ENCODE measurements at places on chromosomes 6 and 20.

DNA sequence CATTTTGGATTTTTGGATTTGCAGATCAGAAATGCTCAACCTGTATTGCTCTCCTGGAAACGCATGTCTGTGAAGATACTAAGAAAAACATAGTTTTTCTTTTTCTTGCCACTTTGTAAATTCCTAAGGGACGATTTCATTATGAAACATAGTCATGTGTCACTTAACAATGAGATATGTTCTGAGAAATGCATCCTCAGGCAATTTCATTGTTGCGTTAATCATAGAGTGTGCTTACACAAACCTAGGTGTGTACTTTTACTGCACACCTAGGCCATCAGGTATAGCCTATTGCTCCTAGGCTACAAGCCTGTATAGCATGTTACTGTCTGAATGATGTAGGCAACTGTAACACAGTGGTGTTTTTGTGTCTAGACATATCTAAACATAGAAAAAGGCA, 13.4 kb upstream of the THEMIS start:
- H3K27ac ChIP-seq: peak overlapping the region; percentile 16
- DNase-seq: no peak
- H3K36me3 ChIP-seq: peaks cover 37% of the 10 kb centered on the region
- no peaks in the 10 kb centered on the region for H3K27me3 ChIP-seq

DNA sequence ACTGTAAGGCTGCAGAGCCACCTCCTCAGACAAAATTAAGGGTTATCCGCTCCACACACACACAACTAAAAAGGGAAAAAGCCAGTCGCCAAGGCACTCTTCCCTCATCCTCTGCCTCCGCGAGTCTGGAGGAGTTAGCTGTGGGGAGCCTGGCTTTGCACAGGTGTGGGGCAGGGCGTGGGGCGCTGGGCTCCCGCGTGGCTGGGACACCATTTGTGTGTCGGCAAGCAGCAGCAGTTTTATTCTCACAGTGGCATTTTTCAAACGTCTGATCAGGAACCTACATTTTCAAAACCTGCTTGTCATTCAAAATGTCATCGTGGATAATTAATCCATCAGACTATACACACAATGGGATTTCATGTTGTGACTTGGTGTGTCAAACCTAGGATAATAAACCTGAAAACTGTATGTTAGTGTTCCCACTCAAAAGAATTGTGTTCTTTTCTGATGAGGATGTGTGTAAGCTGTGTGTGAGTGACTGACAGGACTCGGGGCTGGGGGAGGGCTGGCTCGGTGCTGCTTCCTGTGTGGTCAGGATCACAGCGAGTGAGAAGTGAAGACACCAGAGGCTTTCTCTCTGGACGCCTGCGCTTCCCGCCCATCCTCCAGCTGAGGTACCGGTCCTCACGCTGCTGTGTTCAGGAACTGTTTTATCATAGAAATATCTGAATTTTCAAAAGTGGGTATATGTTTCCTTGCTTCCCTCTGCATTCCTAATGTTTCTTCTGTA, 83.1 kb downstream of the IRF4 start:
- peak overlapping the region; percentile 84 for H3K27ac ChIP-seq
- H3K36me3 ChIP-seq: peaks cover 3% of the 10 kb centered on the region
- H3K4me3 ChIP-seq: peak overlapping the region; percentile 21
- peak; percentile 81 for DNase-seq
- H3K4me1 ChIP-seq: peaks cover 78% of the 10 kb centered on the region

DNA sequence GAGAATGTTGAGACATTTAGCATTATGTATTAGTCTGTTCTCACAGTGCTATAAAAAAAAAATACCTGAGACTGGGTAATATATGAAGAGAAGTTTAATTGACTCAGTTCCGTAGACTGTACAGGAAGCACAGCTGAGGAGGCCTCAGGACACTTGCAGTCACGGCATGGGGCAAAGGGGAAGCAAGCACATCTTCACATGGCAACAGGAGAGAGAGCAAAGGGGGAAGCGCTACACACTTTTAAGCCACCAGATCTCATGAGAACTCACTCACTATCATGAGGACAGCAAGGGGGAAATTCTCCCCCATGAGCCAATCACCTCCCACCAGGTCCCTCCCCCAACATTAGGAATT, 26.8 kb upstream of the TFAP2A start:
- H3K27ac ChIP-seq: no peak overlapping the region
- H3K27me3 ChIP-seq: peaks cover 38% of the 10 kb centered on the region
- H3K4me3 ChIP-seq: no peak overlapping the region
- H3K36me3 ChIP-seq: no peaks in the 10 kb centered on the region

- no peaks in the 10 kb centered on the region for H3K36me3 ChIP-seq
- no peak for DNase-seq
- no peaks in the 10 kb centered on the region for H3K4me1 ChIP-seq
- H3K4me3 ChIP-seq: no peak overlapping the region
These were observed 29.0 kb downstream of the MAS1 start for GRCh38 chr6:159919800-159920199.

DNA sequence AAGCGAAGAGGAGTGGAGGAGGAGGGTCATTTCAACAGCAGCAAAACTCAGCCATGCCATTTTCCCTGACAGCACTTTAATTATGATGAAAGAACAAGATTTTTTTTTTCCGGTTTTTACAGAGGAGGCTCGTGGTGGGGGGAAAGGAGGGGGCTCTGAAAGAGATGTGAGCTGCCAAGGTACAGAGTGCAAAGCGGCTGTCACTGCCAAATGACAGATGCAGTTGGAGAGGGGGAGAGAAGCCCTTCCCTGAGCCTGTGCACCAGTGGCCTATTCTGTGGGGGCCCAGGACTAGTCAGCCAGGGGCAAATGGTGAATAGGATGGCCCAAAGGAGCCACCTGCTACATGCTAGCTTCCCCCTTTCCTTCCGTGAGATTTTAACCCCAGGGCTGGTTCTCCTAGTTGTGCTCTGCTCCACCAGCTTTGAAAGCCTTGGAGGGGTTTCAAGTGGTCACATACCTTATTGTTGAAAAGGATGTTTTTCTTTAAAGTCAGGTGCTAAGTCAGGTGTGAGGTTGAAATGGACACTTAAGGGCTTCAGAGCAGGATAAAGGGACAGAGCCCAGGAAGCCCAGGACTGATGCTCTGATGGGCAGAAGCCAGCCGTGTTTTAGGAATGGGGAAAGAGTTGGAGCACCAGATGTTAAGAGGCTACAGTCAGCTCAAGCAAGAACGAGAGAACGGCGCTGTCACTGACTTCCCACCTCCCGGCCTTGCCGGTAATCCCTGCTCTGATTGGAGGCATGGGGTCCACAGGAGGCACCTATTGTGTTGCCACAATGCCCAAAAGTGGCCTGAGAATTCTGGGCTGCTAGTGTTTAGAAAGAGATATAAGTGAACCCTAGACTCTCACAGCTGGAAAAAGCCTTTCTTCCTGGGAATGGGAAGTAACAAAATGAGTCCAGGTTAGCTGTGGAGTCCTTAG, 24.8 kb downstream of the GNAS start:
- H3K4me1 ChIP-seq: peaks cover 19% of the 10 kb centered on the region
- no peak for DNase-seq
- peaks cover 1% of the 10 kb centered on the region for H3K36me3 ChIP-seq
- no peaks in the 10 kb centered on the region for H3K27me3 ChIP-seq
- H3K4me3 ChIP-seq: no peak overlapping the region

DNA sequence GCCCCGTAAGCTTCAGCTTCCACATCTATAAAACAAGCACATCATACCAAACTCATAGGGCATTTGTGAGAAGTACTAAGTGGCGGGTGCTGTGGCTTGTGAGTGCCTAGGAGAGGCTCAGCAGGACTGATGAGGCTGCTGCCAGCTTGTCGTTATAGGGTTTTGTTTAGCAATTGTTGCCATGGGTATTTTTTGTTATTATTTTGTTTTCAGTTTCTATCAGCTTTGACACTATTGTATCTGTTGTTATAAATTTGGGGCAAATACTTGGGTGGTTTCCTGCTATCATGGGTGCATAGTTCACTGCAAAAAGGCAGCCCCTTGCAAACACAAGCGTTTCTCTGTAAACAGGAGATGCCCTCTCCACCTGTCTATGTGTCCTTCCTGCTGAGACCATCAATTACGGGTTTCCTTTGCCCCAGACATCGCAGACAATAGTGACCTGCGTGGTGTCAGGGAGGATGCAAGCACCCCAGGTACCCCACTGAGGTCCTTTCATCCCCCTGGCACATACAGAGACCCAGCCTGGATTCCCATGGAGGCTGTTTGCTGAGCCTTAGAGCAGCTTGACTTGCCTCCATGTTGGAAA, 3.1 kb upstream of the CCDC167 start:
- peak overlapping the region; percentile 92 for H3K27ac ChIP-seq
- H3K27me3 ChIP-seq: no peaks in the 10 kb centered on the region
- H3K36me3 ChIP-seq: peaks cover 8% of the 10 kb centered on the region
- no peak for DNase-seq
- H3K4me3 ChIP-seq: peak overlapping the region; percentile 46

- peaks cover 52% of the 10 kb centered on the region for H3K36me3 ChIP-seq
- H3K4me1 ChIP-seq: peaks cover 3% of the 10 kb centered on the region
- H3K27ac ChIP-seq: no peak overlapping the region
- DNase-seq: no peak
These were observed 34.0 kb upstream of the COL10A1 start for GRCh38 chr6:116159782-116160524.

GRCh38 chr6:12049165-12049564, 37.1 kb downstream of the HIVEP1 start:
- DNase-seq: no peak
- H3K27me3 ChIP-seq: no peaks in the 10 kb centered on the region
- peak overlapping the region; percentile 93 for H3K27ac ChIP-seq
- peak overlapping the region; percentile 41 for H3K4me3 ChIP-seq
- peaks cover 82% of the 10 kb centered on the region for H3K4me1 ChIP-seq
- peaks cover 29% of the 10 kb centered on the region for H3K36me3 ChIP-seq

- H3K27ac ChIP-seq: no peak overlapping the region
- H3K36me3 ChIP-seq: no peaks in the 10 kb centered on the region
- DNase-seq: no peak
These were observed 107.1 kb upstream of the TSHZ2 start for GRCh38 chr20:52864916-52865605.

GRCh38 chr20:58161192-58161591, 67.3 kb downstream of the ANKRD60 start:
- no peak for DNase-seq
- no peak overlapping the region for H3K27ac ChIP-seq
- no peak overlapping the region for H3K4me3 ChIP-seq
- no peaks in the 10 kb centered on the region for H3K4me1 ChIP-seq
- H3K36me3 ChIP-seq: no peaks in the 10 kb centered on the region
- peaks cover under 1% of the 10 kb centered on the region for H3K27me3 ChIP-seq

GRCh38 chr6:162833776-162834175, 106.0 kb downstream of the PACRG start:
- no peaks in the 10 kb centered on the region for H3K27me3 ChIP-seq
- no peak for DNase-seq
- no peak overlapping the region for H3K4me3 ChIP-seq
- no peak overlapping the region for H3K27ac ChIP-seq
- no peaks in the 10 kb centered on the region for H3K36me3 ChIP-seq
- peaks cover 2% of the 10 kb centered on the region for H3K4me1 ChIP-seq

DNA sequence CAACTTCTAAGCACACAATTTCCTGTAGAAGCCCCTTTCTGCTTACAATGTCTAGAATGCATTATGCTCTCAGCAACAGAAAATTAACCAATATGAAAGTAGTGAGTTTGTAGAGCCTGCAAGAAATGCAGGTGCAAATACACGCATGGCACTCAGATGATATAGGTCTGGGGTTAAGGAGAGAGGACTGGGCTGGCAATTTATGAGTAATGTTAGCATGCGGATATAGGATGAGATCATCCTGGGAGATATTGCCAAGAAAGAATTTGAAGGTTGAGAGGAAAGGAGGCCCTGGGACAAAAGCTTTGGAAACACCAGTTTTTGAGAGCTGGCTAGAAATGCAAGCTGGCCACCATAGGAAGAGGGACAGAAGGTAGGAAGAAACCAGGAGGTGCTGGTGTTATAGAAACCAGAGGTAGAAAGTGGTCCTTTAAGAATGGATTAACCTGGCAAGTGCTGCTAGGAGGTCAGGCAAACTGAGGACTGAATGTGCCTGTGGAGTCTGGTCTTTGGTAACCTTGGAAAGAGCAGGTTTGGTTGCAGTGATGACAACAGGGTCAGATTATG, 183.2 kb upstream of the MYLIP start:
- no peak overlapping the region for H3K4me3 ChIP-seq
- H3K4me1 ChIP-seq: no peaks in the 10 kb centered on the region
- DNase-seq: no peak
- no peaks in the 10 kb centered on the region for H3K36me3 ChIP-seq
- H3K27me3 ChIP-seq: no peaks in the 10 kb centered on the region

GRCh38 chr20:37543828-37544227, 16.2 kb upstream of the BLCAP start:
- no peaks in the 10 kb centered on the region for H3K36me3 ChIP-seq
- no peaks in the 10 kb centered on the region for H3K4me1 ChIP-seq
- DNase-seq: no peak
- no peaks in the 10 kb centered on the region for H3K27me3 ChIP-seq

DNA sequence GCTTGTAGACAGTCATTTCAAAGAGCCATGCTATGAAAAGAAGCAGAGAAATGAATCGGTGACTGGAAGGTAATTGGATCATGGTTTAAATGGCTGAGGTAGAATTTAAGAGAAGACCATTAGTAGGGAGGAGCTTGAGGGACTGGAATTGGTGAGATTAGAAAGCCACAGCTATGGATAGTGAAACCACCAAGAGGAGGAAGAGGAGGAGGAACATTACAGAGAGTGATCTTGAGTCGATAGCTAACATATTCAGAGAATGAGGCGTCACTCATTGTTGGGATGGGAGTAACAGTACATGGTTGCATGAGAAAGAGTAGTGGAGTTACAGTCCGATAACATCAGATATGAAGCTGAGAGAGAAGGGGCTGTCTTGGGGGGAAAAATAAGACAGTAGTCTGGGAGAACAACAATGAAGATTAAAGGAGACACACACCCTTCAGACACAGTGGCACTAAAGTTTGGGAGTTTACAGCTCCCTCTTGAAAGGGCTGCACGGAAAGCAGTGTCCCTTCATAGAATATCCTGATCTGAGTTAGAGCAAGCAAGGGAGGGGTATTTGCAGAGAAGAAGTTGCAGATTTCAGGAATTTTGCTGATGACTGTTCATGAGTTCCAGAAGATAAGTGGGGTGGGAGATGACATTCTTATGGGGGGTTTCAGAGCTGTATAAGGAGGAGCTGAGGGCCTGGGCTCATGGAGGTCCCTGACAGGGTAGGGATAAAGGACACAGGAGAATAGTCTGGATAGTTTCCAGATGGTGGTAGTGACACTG, 15.1 kb upstream of the LAMP5 start:
- H3K4me3 ChIP-seq: no peak overlapping the region
- no peaks in the 10 kb centered on the region for H3K36me3 ChIP-seq
- no peak overlapping the region for H3K27ac ChIP-seq
- no peak for DNase-seq
- H3K27me3 ChIP-seq: no peaks in the 10 kb centered on the region
- no peaks in the 10 kb centered on the region for H3K4me1 ChIP-seq

DNA sequence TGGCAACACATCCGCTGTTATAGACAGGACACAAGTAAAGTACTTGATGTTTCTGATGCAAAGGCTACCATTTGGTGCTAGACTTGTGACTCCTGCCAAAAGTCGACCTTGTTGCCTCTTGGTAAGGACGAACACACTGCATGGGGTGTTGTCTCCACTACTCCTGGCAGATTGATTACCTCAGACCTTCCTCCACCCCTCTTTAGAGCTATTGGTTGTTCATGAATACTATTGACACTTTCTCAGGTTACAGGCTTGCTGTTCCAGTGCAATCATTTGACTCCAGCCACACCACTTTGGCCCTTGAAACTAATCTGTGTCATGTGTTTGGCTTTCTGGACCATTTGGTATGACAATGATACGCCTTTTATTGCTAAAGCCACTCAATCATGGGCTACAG, 62.3 kb downstream of the TRMT11 start:
- H3K27ac ChIP-seq: no peak overlapping the region
- no peak overlapping the region for H3K4me3 ChIP-seq
- DNase-seq: no peak
- no peaks in the 10 kb centered on the region for H3K27me3 ChIP-seq
- peaks cover 83% of the 10 kb centered on the region for H3K36me3 ChIP-seq
- H3K4me1 ChIP-seq: no peaks in the 10 kb centered on the region

All from activated T-cell treated with anti-CD3 and anti-CD28 coated beads, Interleukin-2, amount 50 U/mL, for 24 hours (primary cell).